SK-N-MC (cell line): ENCODE measurements at places on chromosomes 2 and 18.

GRCh38 chr2:17497718-17498117 lies 20.5 kb downstream of the RAD51AP2 start:
- no peak for DNase-seq

DNA sequence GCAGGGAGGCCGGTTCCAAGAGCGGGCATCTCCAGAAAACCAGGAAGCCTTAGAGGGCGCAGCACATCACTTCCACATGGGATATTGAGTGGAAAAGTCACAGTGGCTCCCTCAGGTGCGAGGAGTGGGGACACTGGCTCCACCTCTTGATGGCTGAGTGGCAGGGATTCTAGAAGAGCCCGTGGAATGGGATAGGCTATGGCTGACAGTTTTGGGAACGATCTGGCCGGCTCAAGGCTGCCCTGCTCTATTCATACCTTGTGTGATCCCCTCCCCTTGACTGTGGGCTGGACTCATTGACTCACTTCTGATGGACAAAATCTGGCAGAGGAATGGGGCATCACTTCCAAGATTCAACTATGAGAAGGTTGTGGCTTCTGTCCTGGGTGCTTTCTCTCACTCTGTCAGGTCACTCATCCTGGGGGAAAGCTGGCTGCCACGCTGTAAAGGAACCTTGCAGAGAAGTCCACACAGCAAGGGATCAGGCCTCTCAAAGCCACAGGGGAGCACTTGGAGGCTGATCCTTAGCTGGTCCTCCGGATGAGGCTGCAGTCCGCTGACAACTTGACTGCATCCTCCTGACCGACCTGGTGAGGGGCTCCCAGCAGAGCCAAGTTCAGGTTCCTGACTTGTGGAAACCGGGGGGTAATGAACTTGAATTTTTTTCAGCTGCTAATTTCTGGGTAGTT lies 46.7 kb upstream of the HS6ST1 start:
- no peak for DNase-seq

DNA sequence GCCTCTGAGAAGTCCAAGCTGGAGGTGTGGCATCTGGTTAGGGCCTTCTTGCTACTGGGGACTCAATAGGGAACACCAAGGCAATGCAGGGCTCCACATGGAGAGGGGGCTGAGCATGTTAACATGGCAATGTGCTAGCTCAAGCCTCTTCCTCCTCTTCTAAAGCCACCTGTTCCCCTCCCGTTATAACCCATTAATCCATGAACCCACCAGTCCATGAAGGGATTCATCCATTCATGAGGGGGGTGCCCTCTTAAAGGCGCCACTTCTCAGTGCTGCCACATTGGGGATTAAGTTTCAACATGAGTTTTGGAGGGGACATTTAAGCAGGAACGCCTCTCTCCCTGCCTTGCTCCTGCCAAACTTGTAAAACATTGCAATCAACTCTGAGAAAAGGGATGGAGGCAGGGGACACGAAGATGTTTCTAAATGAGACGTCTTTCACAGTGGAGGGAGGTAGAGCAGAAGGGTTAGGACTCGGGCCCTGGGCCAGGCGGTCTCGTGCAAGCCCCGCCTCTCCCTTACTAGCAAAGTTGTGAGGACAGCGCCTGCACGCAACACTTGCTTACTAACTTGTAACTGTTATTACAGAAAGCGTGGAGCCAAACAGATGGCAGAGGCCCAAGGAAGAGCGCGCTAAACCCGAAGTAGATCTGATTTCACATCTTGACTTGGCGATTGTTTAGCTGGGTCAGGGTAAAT lies 118.2 kb upstream of the ZNF516 start:
- no peak for DNase-seq

GRCh38 chr2:216590780-216591179 lies 42.4 kb upstream of the IGFBP2 start:
- DNase-seq, result no peak
